ENCODE measurements at places on chromosomes 3 and 15.

DNA sequence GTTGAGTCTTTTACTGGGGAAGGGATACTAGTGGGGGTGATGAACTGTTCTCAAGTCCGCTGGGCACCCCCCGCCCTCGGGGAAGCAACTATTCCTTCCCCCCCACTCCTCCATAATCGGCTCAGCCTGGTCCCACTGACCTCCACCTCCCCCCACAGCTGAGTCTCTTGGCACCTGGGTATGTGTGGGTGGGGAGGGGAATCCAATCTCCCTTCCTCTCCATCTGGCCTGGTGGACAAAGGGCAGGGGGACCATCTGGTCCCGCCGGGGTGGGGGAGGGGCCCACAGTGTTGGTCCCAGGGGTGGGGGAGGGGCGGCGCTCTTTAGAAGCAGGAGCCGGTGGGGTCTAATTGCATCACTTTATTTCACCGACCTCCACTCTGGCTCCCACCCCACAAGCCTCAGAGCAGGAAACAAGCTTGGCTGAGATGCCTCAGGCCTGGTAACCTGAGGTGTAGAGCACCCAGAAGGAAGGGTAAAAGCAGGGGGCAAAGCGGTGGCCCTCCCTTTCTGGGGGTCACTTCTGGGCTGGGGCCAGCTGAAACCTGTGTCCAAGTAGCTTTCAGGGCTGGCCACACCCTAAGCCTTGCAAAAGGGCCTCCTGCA lies 1.0 kb upstream of the PCBP4 start:
- DNase-seq, result no peak

DNA sequence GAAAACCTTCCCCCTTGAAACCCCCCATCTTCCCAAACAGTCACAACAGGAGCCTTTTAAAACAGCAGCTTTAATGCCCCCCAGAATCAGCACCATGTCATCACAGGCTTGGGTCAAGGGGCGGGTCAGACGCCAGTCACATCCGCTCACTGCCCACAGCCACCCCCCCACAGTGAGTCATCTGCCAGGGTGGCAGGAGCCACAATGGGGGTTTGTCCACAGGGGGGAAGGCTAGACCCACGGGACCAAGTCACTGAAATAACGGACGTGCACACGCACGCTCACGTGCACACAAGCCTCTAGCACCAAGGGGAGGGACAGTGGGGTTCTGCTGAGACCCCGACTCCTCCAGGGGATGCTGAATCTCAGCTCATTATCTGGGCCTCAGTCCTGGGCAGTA lies 441 bp upstream of the UCN2 start:
- DNase-seq, result no peak

- no peak for DNase-seq
Observed at GRCh38 chr3:4498446-4498845, 5.3 kb downstream of the ITPR1 start.

- DNase-seq, result no peak
Observed at GRCh38 chr15:83204697-83205096, 2.9 kb downstream of the HDGFL3 start.

GRCh38 chr15:37394402-37395099 lies 294.2 kb upstream of the MEIS2 start:
- DNase-seq, result no peak

DNA sequence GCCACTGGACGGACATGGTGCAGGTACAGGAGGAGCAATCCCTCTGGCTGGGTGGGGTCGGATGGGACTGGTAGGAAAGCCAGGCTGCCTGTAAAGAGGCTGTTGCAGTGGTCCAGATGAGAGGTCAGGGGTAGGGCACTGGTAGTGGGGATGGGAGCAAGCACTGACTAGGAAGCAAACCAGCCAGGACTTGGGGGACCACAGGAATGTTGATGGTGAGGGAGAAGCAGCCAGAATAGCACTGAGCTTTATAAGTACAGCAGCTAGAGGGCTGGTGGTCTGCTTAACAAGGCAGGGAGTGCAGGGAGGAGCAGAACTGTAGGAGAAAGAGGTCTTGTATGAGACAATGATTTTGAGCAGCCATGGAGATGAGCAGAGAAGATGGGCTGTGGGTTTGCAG lies 38.7 kb upstream of the PTPN23 start:
- no peak for DNase-seq

- no peak for DNase-seq
Observed at GRCh38 chr15:82548700-82549099, 8.4 kb upstream of the RPS17 start.

GRCh38 chr3:177069514-177070329 lies 127.6 kb downstream of the TBL1XR1 start:
- DNase-seq, result no peak

- no peak for DNase-seq
Observed at GRCh38 chr15:31510057-31510456, 183.4 kb downstream of the KLF13 start.

DNA sequence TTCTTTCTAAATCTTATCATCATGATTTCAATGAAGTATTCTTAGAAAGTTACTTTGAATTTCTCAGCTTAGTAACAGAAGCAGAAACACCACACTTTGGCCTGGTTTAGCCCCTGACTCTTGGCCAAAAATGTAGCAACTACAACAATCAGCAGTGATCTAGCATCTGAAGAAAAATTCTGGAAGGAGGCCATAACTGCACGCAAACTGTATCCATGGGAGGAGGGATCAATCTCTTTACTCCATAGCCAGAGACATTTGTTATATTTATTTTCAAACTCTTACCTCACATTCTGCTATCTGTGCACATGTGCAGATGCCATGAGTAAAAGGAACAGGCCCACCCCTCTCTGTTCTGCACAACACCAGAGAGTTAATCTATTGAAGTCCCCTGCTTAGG lies 251.0 kb upstream of the P2RY1 start:
- no peak for DNase-seq

GRCh38 chr3:7692866-7693265 lies 808.8 kb upstream of the LMCD1 start:
- DNase-seq, result no peak

DNA sequence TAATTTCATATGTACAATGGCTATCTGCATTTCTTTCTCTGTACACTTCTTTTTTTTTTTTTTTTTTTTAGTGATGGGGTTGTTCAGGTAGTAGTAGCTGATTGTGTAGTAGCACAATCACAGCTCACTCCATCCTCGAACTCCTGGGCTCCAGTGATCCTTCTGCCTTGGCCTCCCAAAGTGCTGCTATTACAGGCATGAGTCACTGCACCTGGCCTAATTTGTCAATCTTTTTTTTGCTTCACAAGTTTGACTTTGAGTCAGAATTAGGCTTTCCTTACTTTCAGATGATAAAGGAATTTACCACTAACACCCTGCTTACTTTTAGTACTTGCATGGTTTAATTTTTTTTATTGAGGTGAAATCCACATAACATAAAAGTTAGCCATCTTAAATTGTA lies 28.0 kb downstream of the MAP1A start:
- DNase-seq, result no peak

DNA sequence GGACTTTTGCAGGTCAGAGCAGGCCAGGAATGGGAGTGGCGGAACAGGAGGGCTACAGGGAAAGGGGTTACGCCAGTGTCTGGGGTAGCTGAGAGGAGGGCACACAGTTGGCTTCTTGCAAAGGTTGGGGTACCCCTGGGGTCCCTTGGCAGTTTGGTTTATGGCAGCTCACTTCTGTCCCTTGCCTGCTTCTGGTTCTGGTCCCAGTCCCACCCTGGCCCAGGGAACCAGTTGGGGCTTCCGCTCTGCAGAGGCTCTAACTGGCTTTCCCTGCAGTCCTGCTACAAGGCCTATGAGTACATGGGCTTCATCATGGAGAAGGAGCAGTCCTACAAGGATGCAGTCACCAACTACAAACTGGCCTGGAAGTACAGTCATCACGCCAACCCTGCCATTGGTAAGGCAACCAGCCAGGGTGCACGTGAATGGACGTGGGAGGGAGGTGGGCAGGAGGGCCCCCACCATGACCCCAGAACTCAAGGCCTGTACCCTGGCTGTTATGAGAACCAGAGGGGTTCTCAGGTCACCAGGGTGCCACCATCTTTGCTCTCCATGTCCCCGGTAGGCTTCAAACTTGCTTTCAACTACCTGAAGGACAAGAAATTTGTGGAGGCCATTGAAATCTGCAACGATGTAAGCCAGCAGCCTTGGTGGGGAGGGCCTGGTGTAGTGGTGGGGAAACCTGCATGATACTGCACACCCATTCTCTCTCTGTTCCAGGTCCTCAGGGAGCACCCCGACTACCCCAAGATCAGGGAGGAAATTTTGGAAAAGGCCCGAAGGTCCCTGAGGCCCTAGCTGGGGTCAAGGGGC lies 15.2 kb downstream of the CSRNP1 start:
- DNase-seq, result no peak

- DNase-seq, result no peak
Observed at GRCh38 chr3:195918176-195918575, 9.8 kb upstream of the TNK2 start.

- DNase-seq, result no peak
Observed at GRCh38 chr3:42127226-42127625, 36.1 kb downstream of the TRAK1 start.

DNA sequence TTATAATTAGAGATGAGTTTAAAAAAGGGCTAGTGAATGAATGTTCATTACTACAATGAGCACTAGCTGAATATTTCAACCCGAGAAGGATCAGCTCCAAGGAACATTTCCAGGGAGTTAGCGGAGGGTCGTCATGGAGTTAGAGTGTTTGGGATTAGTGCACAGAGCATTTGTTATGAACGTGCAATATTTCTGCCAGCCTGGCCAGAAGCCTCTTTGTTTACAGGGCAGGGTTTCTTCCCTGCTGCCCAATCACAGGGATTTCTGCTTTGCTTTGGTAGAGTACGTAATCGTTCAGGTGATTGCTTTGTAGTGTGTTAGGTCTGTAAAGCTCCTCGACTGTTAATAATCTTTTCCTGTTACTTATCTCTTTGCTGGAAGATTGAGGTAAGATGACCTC lies 5.9 kb downstream of the CGNL1 start:
- DNase-seq, result no peak

DNA sequence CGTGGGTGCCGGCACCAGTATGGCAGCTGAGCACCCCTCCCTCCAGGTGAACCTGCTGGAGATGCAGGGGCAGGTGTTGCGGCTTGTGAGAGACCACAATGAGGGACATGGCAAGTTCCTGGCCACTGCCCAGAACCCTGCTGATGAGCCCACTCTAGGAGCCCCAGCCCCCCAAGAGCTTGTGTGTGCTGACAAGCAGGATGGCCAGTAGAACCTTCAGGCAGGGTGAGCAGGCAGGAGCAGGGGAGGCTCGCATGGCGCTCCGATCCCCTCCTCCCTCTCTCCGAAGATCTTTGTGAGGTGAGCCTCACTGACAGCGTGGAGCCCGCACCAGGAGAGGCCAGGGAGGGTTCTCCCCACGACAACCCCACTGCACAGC lies 29.8 kb downstream of the NGRN start:
- no peak for DNase-seq

- DNase-seq, result no peak
Observed at GRCh38 chr3:114671741-114672510, 378.1 kb downstream of the TIGIT start.

DNA sequence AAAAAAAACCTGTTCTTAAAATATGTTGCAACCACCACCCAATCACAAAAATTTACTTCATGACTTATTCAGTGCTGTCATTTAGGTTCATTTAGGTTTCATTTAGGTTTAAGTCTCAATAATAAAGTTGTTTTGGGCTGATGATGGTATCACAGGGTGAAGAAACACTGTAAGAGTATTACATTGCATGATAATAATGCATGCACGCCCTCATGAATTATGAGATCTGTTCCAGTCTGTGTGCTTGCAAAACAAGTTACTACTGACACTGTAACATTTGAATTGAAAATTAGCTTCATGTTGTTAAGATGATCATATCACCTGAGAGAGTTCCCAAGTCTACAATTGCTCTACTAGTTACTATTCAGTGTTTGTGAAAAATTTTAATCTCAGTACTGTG lies at the start of gene AADACL2:
Gene AADACL2, plus strand, starts transcription at position 315 of the 400 bp plus-strand sequence. CDS start 109 bp downstream, outside the sequence.
- DNase-seq, result no peak

DNA sequence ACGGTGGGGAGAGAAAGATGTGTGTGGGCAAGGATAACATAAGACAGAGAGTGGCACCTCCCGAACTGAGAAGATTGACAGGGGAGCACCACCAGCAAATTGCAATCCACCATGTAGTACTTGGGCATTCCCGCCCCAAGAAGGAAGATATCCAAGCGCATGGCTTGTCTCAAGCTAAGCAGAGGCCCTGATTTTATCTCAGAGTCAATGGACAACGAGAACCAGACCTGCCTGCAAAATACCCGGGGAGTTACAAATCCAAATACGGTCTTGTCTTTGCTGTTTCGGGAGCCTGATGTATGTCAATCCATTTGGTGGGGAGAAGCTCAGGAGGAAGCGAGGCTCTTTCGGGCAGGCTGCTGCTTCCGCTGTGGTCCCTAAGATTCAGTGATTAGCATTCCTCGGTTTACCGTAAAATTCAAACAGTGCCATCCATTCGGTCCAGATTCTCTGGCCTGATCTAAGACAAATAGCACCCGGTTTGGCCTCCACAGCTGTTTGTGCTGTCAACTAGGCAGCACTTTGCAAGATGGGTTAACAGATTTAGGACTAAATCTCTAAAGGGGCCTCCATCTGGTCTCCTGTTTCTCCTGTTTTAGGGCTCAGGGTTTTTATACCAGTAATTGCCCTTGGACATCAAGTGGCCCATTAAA lies 97.7 kb upstream of the WNT5A start:
- no peak for DNase-seq

- DNase-seq, result no peak
Observed at GRCh38 chr15:45126535-45127158, 3.0 kb downstream of the DUOXA1 start.

- no peak for DNase-seq
Observed at GRCh38 chr3:73068419-73068818, 7.0 kb downstream of the EBLN2 start.

DNA sequence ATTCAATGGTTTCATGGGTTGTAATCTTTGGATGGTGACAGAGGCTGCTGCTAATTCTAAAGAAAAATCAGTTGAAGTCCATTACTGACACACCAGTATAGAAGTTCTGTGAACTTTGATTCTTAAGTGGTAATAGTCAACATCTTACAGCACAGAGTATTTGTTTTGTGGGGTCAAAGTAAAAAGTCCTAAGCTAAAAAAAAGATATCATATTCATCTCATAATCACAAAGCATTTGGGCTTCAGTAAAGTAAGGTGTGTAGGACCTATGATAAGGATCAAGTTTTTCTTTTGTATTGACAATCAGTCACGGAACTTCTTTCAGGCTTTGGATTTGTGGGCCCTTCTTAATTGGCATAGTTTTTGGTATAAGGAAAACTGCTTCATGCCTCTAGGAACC lies 1.1 kb downstream of the ASTE1 start:
- DNase-seq, result no peak

- no peak for DNase-seq
Observed at GRCh38 chr15:86162172-86162591, 82.5 kb downstream of the AGBL1 start.
